Aortic smooth muscle cell (primary cell): ENCODE measurements at places on chromosomes 1 and 21. TPM values are rescaled to one million over a fixed set of nuclear protein-coding genes. Genes with fewer than 3 reads are reported as not detected.

Gene ASTN1
- total RNA-seq, result under 0.01 TPM in 1 of 2 replicates, not detected in the other

Gene NOS1AP
- total RNA-seq, result under 0.01 TPM in 1 of 2 replicates, not detected in the other

Gene REG4
- total RNA-seq, result not detected in 2 replicates

Gene GJA4
- total RNA-seq, result 1.1 and 1.6 TPM in 2 replicates

Gene HPDL
- 0.19 and 0.40 TPM in 2 replicates for total RNA-seq
